ENCODE measurements at places on chromosomes 1 and 21.

DNA sequence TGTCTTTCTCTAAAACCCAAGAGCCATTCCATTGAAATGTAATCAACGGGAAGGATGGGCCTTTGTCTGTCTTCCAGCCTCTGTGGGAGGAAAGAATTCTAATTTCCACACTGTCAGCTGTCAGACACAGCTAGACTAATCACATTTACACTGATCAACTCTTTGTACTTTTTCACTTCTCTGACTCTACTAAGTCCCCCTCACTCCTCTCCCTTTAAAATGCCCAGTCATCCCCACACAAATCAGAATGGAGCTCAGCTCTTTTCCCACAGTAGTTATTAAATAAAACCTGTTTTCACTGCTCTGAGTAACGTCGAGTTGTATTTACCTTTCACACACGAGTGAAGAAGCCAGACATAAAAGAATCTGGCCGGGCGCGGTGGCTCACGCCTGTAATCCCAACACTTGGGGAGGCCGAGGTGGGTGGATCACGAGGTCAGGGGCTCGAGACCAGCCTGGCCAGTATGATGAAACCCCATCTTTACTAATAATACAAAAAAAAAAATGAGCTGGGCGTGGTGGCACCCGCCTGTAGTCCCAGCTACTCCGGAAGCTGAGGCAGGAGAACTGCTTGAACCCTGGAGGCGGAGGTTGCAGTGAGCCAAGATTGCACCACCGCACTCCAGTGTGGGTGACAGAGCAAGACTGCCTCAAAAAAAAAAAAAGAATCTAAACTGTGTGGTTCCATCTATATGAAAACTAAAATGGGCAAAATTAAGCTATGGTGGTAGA is 13.3 kb downstream of the ZBTB8OS start:
- DNase-seq: no peak

- no peak for DNase-seq
Measured at GRCh38 chr1:185610954-185611353, 123.2 kb upstream of the HMCN1 start.

- no peak for DNase-seq
Measured at GRCh38 chr1:31215065-31215570, 24.6 kb downstream of the NKAIN1 start.

DNA sequence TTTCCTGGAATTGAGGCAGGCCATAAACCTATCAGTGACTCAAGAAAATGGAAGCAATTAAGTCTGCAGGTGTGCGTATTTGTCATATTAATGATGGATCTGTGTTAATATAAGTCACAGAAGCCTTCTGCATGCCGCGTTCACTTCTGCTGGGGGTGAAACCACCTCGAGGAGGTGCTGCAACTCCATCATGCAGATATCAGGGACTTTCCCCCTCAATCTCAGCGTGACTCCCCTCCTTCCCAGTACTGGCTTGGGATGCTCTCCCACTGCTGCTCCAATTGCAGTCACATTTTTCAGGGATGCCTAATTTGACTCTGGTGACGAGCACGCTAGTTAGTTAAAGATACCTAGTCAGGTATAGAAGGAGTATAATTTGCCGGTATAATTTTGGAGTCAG is 87.5 kb downstream of the ASTN1 start:
- DNase-seq: no peak

GRCh38 chr1:117598489-117598888 is 7.4 kb upstream of the TENT5C start:
- no peak for DNase-seq

- no peak for DNase-seq
Measured at GRCh38 chr1:17577907-17578297, 38.4 kb downstream of the ARHGEF10L start.

Data from NCI-H526 (cell line).